Pulmonary artery endothelial cell (primary cell): ENCODE measurements at places on chromosomes 2 and 18. TPM values are rescaled to one million over a fixed set of nuclear protein-coding genes. Genes with fewer than 3 reads are reported as not detected.

- no peak for DNase-seq
These were observed 76.7 kb upstream of the ACAA2 start for GRCh38 chr18:49890041-49890440.

DNA sequence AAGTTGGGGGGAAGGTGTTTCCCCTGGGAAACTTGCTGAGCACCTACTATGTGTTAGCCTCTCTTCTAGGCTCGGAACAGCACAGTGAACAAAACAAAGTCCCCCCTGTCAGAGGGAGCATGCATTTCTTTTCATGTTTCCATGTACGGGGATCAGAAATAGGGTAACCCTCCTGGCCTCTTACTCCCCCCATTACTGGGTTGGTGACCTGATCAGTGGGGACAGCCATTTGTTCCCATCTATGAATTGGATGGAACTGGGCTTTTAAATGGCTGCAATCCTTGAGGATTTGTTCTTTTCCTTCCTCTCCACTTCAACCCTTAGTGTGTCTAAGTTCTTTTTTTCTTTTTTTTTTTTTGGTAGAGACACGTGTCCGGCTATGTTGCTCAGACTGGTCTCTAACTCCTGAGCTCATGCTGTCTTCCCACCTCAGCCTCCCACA is 13.7 kb downstream of the NCL start:
- DNase-seq: no peak

The MROH2A gene
- total RNA-seq: not detected in 2 replicates

- DNase-seq: no peak
These were observed 201.3 kb downstream of the TGIF1 start for GRCh38 chr18:3651266-3651665.

DNA sequence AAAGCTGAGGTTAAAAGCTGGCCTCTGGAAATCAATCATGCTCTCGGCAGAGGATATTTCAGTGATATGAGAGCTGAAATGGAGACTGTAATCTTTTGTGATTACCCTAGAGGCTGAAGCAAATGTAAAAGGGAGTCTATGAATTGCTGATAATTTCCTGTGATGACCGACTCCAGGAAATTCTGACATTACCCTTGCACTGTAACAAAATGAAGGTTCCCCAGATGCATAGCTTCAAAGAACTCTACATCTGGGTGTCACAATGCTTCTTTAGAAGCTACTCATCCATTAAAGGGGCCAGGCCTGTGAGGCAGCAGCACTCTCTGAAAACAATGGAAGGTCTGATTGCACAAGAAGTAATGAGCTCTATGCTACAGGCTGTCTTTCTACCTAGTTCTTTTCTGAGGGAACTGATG is 268.2 kb upstream of the SESTD1 start:
- DNase-seq: no peak

GRCh38 chr18:79560042-79560860 is 119.4 kb upstream of the CTDP1 start:
- no peak for DNase-seq

GRCh38 chr2:235449568-235449967 is 44.3 kb upstream of the AGAP1 start:
- no peak for DNase-seq

DNA sequence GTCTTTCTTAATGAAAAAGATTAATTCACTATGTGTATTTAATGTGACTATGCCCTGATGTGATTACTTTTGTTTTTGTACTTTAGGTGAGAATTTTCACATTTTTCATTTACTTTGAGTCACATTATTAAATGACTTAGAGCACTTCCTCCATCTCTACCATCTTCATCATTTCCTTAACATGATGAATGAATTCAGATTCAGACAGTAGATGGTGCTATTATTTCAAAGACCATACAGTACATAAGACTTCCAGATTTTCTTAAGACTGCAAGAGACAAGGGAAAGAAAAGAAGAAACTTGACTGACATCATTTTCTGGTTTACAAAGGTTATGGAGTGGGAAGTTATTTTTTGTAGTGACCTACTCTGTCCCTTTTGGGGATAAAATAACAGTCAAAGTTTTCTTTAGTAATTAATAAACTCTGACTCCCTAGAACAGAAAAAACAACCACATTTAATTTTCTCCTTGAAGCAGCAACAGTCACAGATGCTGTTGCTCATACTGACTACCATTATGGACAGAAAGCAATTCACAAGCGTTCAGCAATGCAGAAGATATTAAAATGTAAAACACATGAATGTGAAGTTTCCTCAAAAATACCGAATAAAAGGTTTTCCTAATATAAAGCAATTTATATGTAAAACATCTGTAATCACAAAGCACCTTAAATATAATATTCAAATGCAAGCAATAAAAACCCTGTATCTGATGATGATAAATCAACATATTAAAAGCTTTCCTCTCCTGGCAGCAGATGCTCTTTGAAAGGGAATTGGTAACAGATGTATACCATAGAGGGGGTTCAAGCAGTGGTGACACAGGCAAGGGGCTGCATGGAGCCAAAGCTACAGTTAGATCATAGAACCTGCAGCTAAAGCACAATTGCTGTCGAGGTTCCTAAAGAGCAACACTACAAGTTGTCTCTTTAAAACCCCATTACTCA is 1010.9 kb upstream of the NXPH2 start:
- DNase-seq: no peak

The C1D gene
- 16.1 and 19.8 TPM in 2 replicates for total RNA-seq

DNA sequence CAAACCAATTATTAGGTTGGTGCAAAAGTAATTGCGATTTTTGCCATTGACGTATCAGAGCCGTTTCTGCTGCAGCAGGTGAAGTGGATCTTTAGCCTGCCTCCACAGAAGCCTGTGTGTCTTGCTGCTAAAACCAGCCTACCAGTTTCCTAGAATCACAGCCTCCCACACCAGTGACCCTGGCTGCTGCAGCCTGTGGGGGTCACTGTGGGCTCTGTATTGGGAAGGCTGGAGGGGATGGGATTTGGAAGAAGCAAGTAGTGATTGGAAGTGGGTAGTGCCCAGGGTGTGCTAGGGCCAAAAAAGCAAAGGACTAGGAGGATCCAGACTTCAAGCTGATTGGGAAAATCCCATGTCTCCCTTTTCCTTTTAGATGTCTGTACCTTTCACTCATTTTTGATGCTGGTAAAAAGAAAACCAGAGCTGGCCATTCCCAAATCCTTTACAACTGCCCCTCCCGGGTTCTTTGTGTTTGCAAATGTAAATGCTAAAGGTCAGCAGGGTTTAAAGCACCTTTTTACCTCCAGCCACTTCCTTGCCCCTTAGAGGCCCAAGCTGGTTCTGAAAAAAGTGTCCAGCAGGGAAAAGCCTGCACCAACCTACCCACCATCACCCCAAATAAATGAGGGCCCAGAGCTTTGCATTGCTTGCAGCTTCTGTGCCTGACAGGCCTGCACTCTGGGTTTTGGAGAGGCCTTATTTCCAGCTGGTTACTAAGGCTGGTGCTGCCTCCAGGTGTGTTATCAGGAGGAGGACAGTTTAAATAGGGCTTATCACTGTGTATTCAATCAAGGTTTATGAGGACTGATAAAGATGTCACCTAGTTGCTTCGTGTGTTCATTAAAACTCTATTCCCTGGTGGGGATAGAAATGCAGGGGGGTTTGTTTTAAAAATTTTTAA is 172.0 kb downstream of the MIB1 start:
- DNase-seq: no peak

The TMSB10 gene
- total RNA-seq: 6,195 and 8,135 TPM in 2 replicates

- DNase-seq: no peak
These were observed 122.2 kb downstream of the ACKR3 start for GRCh38 chr2:236691799-236692167.

The PLEKHM3 gene
- 7.2 and 11.4 TPM in 2 replicates for total RNA-seq

The UXS1 gene
- 29.3 and 35.6 TPM in 2 replicates for total RNA-seq

- DNase-seq: no peak
These were observed 27.9 kb downstream of the NEMP2 start for GRCh38 chr2:190506666-190507065.

- DNase-seq: no peak
These were observed 57.1 kb downstream of the TRIB2 start for GRCh38 chr2:12773586-12774394.

- no peak for DNase-seq
These were observed 598 bp upstream of the CEP68 start for GRCh38 chr2:65055422-65056214.

DNA sequence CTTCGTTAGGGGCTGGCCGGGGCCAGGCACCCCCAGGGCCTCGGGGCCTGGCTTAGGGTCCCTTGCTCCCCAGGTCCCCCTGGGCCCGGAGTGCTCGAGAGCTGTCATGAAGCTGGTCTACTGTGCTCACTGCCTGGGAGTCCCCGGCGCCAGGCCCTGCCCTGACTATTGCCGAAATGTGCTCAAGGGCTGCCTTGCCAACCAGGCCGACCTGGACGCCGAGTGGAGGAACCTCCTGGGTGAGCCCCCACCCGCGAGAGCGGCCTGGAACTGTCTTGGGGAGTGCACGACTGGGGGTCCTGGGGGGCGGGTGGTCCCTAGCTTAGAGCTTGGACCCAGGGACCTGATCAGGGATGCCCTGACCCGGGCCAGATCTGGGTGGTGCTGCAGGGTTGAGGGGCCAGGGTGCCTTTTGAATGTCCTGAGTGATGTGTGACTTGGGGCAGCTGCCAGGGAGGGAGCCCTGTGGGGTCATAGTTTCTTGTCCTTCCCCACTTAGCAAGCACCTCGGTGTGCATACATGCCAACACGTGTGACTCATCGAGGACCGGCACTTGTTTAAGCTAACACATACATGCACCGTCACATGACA is 27.9 kb downstream of the GPC1 start:
- DNase-seq: no peak

GRCh38 chr2:77608510-77608909 is 86.3 kb upstream of the LRRTM4 start:
- no peak for DNase-seq

GRCh38 chr18:54805571-54806334 is 22.5 kb upstream of the RAB27B start:
- DNase-seq: peak; percentile 54

DNA sequence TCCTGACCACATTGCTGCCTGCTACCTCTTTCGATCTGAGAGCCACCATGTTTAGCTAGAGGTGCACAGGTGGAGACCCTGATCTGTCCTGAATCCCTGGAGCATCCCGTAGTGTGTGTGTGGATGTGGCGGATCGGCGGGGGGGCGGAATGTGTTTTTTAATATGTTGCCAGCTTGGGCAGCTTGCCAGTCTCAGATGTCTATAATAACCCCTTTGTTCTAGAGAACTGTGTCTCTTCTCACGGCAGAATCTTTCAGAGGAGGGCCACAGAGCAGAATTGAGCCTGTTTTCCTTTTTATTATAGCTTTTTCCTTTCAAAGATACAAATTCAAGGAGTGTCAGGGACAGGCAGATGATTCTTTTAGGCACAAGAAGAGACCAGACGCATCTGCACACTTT is 934.1 kb upstream of the KLHL29 start:
- no peak for DNase-seq

DNA sequence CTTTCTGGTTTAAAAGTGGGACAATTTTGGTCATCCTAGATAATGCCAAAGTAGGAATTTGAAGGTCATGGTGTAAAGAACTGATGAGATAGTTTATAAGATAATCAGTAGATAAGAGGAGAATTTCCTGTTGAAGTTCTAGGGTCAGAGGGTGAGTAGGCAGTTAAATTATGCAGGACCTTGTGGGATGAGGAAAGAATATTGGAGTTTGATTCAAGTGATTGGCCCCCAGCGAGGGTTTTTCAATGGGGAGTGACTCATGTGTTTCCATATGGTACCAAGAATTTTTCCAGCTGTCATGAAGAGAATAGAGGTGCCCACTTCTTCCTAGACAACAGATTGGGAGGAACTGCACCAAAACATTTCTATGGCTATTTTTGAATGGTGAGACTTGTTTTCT is 940.2 kb upstream of the ZEB2 start:
- DNase-seq: no peak

DNA sequence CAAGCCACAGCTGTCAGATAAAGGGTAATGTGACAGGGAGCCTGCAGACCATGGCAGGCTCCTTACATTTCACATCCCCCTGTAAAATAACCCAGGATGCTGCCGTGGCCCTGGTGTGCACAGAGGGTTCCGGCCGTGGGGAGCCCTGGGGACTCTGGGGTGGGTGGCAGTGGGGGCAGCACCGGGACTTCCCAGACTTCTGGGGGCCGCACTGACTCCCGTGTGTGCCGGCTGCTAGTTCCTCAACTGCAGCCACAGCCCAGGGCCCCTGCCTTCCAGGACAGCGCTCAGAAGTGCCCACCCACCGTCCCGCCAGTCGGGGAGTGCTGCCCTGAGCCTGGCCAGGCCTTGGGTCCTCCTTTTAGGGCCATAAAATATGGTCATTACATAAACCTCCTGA is 56.5 kb downstream of the CIB4 start:
- no peak for DNase-seq

The HOXD4 gene
- total RNA-seq: not detected in 2 replicates

The UGT1A8 gene
- not detected in 2 replicates for total RNA-seq

The STARD6 gene
- total RNA-seq: 0.33 TPM in 1 of 2 replicates, not detected in the other

The ERFE gene
- 0.46 and 0.53 TPM in 2 replicates for total RNA-seq

- DNase-seq: no peak
These were observed 81.4 kb upstream of the CABLES1 start for GRCh38 chr18:23053776-23054457.

The USP40 gene
- total RNA-seq: 21.7 and 22.5 TPM in 2 replicates

The SP100 gene
- 110 and 132 TPM in 2 replicates for total RNA-seq

- no peak for DNase-seq
These were observed 50.0 kb upstream of the MBOAT2 start for GRCh38 chr2:9053534-9053931.

The SFTPB gene
- total RNA-seq: not detected in 2 replicates

GRCh38 chr2:229921101-229921891 is 513 bp downstream of the TRIP12 start:
- no peak for DNase-seq

DNA sequence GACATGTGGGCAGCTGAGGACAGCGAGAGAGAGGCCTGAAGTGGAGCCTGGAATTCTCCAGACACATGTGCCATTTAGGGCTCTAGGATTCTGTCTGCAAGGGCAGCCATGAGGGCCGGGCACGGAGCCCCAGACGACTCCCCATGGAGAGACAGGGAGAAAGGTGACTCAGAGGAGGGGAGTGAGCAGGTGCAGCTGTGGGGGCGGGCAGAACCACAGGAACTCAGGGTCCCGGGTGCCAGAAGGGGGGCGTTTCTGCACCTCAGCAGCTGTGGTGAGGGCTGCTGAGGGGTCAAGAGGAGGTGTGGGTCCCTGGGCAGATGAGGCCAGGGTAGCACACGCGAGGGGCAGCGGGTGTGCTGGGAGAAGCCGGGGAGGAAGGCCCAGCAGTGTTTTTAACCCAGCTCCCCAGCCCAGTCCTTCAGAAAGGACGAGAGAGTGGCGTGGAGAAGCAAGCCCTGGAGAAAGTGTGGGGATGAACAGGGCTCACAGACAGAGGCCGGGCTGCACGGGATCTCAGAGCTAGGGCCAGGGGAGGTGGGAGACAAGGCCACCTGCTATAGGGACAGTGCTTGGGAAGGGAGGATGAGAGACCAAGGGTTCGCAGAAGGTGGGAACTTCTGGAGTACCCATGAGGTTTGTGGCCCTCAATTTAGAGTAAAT is 7.6 kb downstream of the GPR17 start:
- DNase-seq: no peak

GRCh38 chr2:161910200-161910599 is 163.8 kb downstream of the DPP4 start:
- DNase-seq: no peak

The XDH gene
- total RNA-seq: not detected in 2 replicates

The MYCN gene
- 0.46 and 3.1 TPM in 2 replicates for total RNA-seq

GRCh38 chr2:233481368-233482142 is 85.0 kb downstream of the USP40 start:
- DNase-seq: no peak
